NT2/D1 (cell line): ENCODE measurements at places on chromosomes 4 and X.
A peak's percentile ranks its signal among the peaks of the same experiment; 100 is the strongest.

DNA sequence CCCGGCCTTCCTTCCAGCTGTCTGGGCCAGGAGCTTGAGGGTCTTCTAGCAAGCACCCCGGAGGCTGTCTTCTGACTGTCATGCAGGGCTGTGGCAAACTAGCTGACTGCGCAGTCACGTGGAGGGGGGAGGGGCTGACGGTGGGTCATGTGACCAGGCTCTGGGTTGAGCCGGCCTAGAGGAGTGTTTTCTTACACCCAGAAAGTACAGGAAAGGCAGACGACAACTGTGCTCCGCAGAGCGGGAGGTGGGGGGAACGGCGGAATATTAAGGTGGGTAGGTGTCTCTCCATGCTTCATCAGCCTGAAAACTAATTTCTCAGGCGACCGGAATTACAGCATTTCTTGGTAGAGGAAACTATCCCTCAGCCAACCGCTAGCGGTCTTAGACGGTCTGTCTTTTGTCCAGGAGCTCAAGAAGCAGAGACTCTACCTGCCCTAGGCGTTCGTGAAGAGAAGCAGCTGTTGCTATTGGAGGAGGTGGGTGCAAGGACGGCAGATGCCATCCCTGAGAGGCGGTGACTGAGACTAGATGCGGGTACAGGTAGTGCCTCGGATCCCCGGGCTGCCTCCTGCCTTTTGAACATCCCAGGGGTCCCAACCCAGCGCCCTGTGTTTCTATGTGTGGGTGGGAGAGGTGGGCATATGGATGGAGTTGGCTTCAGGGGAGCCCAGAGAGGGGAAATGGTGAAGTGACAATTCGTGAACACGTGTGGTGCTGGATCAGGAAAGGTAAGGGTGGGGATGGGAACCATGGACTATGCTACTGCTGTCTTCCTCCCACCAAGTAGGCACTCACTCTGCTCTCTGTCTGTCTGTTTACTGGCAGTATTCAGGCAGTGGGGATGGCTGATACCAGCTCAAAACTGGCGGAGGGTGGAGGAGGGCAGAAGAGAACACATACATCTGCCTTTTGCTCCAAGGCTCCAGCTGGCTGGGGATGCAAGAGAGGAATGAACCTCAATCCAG, 8.8 kb downstream of the GPRASP1 start:
- DNase-seq = peak; percentile 67

DNA sequence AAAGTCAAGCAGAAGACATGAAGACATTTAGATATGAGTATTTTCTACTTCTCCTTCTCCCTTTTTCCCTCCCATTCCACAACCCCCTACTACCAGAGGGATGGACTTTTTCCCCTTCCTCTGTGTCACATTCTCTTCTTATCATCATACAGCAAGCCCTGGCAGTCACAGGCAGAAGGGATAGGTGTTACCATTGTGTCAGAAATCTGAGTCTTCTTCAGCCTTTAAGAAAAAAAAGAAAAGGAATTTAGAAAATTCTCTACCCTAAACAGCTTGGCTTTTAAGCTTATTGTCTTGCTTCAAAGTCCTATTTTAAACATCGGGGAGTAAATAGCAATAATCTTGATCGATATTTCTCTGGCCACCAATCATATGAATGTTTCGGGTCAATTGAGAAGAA, 30.9 kb upstream of the ADH1C start:
- no peak for DNase-seq

DNA sequence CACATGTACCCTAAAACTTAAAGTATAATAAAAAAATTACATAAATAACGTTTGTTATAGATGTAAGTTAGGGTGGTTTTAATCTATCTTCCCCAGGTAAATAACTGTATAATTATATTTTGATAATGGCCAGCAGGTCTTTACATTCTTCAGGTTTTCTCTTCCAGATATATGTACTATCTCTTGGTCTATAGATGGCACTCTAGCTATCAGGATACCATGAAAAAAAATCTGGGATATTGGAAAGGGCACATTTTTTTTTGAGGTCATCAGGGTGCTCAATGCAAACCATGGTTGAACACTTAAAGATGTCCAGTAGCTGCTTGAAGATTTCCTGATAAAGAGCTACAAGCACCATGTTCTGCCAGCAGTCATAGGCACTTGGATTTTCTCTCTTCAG, 15.6 kb upstream of the ADH4 start:
- DNase-seq = no peak

DNA sequence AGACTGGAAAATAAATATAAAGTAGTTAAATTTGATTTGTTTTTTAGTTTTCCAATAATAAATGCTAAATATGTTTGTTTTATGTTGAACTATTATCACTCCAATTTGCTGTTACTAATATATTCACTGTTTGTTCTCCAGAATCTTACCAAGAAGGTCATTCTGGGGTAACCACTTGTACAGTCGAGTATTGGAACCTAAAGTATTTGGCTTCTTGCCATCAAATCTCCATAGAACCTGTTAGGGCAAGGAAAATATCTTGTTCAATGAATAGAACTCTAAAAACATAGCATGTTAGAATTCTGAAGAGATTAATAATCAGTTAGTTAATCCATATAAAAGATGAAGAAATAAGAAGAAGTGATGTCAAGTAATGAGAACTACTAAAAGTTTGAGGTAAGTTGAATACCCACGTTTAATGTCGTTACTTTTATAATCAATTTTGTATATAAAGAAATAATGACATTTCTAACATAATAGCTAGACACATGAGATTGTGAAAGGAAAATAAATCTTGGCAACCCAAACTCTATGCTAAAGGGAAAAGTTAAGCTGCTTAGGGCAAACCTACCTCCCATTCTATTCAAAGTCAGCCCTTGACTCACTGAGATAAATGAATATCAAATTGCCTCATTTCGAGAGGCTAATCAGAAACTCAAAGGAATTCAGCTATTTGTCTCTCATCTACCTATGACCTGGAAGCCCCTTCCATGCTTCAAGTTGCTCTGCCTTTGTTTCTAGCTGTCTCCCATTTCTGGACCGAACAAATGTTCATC, 15.3 kb downstream of the UGT2B15 start:
- DNase-seq = no peak

DNA sequence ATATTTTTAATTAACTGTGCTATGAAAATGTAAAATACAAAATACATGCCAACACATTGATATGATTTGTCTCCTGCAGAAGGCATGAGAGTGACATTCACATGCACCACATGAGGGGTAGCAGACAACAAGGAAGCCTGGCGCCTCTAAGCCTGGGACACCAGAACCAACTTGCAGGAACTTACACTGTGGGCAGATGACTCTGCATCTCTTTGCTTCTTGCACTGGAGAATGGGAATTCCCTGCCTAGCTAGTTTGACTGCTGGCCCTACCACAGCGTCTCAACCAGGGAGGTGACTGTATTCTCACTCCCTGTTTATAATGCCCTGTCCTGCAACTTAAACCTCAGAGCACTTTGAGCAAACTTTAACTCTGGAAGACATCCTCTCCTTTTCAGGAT, 40.5 kb downstream of the PAGE2 start:
- no peak for DNase-seq

GRCh38 chr4:28350485-28350884, 1489.8 kb downstream of the STIM2 start:
- DNase-seq = no peak

DNA sequence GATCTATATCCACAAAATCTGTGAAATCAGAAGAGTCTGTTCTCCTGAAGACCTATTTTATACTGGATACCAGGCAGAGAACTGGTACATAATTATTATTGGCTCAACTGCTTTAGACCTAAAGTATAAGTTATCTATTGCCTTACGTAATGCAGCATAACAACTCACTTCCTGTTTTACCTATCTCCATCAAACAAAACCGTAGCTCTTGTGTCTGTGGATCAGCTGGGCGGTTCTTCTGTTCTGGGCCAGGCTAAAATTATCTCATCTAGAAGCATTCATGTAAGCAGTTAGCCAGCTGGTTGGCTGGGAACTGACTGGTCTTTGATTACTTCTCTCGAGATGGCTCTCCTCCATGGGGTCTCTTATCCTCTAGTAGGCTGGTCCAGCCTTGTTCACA, 57.8 kb downstream of the PPP1R2C start:
- DNase-seq = no peak

GRCh38 chr4:163404580-163404979, 60.9 kb downstream of the NPY5R start:
- no peak for DNase-seq

GRCh38 chrX:24395775-24396174, 35.3 kb downstream of the SUPT20HL1 start:
- DNase-seq = peak; percentile 56

DNA sequence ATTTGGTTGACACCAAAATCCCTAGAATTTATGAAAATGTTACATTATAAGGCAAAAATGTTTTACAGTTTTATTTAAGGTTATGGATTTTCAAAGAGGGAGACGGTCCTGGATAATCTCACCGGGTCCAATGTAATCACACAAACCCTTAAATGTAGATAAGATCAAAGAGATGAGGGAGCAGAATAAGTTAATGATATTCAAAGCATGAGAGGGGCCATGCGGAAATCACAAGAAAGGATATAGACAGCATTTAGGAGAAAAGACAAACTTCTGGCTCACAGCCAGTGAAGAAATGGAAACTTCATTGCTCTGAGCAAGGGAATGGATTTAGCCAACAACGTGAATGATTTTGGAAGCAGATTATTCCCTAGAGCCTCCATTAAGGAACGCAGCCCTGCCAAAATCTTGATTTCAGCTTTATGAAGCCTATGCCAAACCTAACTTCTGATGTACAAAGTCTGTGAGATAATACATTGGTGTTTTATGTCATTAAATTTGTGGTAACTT, 684.4 kb upstream of the GNPDA2 start:
- no peak for DNase-seq

- DNase-seq = no peak
Observed at GRCh38 chrX:40040686-40041461, 56.9 kb downstream of the BCOR start.

- DNase-seq = no peak
Observed at GRCh38 chr4:185011408-185011807, 6.9 kb upstream of the HELT start.

- no peak for DNase-seq
Observed at GRCh38 chr4:80125252-80126177, 52.5 kb upstream of the ANTXR2 start.

DNA sequence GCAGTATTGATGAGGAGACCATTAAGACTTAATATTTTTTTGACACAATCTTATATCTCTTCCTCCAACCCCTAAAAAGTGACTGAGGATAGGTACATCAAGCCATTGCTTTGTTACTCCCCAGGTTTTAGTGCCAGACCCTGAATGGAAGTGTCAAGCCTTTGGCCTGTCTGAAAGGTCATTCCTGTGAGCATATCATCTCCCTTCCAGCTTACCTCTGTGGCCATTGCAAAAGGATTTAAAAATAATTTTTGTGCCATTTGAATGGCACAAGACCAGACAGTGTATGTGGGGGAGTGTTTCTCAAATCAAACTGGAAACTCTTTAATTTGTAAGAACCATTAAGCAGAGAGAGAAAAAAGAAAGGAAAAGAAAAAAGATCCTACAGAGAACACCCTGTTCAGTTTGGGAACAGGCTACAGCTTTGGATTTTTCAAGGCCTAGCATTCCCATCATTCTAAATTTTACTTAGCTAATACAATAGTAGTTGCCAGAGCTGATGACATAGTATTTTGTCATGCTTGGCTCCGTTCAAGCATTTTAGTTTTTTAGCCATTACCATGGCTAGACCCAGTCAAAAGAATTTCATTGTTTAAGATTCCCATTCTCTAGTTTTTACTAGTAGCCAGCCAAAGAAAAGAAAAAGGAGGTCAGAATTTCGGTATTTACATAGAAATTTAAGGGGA, 49.6 kb downstream of the HPF1 start:
- no peak for DNase-seq

GRCh38 chr4:56297776-56298175, 89.5 kb downstream of the AASDH start:
- DNase-seq = no peak

GRCh38 chr4:96293806-96294205, 453.9 kb downstream of the PDHA2 start:
- DNase-seq = no peak

- DNase-seq = no peak
Observed at GRCh38 chr4:186845137-186845842, 121.6 kb upstream of the FAT1 start.

DNA sequence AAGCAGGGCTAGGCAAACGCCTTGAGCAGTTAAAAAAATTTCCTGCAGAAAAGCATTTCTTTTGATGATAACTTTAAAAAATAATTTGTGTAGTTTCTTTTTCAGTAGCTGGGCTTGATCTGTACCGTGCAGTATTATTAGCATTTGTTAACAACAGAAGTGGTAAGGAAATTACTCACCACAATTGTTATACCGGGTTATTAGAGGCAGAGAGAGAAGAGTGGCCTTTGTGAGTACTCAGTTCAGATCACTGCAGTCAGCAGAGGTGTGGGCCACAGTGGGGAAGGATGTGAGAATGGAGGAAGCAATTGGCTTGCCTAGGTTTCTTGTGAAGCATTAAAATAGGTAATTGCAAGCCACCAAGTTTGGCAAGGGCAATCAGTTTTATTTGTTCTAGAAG, 14.3 kb upstream of the IL21 start:
- DNase-seq = no peak

DNA sequence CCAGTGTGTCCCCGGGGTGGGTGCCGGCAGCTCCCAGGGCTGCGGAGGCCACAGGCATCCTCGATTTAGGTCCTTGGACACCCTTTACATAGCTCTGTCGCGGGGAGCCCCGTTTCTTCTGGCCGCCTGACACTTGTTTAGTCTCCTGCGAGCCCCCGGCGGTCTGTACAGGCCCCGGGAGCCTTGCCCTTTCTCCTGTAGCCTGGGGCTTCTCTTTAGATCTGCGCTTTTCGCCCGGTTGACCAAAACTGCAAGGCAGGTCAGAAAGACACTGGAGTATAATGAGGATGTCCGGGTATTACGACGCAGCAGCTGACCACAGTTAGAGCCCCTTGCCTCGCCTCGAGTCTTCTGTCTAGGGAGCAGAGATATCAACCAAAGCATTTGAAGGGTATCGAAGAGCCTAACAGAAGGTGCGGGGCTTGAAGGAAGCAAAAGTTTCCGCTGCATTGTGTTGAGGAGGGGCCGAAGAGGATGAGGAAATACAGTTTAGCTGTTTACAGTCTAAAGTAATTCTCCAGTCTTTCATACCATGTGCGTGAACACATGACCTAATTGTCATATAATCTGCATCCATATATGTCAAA, 479 bp downstream of the BRCC3 start:
- no peak for DNase-seq

DNA sequence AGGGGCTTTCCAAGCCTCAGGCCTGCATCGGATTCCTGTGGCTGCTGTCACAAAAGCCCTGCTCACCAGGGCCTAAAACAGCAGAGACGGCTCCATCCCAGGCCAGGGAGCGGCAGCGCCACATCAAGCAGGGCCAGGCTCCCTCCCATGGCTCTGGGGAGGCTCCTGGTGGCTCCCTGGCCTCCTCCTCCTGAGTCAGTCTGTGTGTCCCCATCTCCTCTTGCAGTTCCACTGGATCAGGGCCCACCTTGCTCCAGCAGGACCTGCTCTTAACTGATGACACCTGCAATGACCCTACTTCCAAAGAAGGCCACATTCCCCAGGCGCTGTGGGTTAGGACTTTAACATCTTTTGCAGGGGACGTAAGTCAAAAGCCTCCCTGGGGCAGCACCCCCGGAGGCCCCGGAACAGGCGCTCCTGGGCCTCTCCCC, 51.9 kb downstream of the CPZ start:
- DNase-seq = no peak
